ENCODE measurements at places on chromosomes 4 and X.

- no peak for DNase-seq
These were observed 127.6 kb upstream of the INTU start for GRCh38 chr4:127505203-127505602.

- DNase-seq, result no peak
These were observed 2246.0 kb downstream of the ARAP2 start for GRCh38 chr4:33998291-33998690.

- DNase-seq, result no peak
These were observed 27.6 kb downstream of the ANXA10 start for GRCh38 chr4:168119890-168120289.

DNA sequence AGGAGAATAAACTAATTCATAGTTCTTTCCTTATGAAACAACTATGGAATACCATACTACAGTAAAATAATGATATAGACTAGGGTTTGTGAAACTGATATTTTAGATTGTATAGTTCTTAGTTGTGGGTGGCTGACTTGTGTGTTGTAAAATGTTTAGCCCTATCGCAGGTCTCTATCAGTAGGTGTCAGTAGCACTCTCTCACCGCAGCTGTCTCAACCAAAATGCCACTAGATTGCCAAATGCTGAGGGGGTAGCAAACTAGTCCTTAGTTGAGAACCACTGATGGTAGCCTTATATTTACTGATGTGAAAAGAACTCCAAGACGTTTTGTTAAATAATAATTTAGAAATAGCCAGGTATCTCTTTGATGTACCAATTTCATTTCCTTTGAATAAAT lies 48.1 kb downstream of the RHOXF2B start:
- no peak for DNase-seq

GRCh38 chrX:133307637-133308498 lies 89.7 kb upstream of the TFDP3 start:
- no peak for DNase-seq

DNA sequence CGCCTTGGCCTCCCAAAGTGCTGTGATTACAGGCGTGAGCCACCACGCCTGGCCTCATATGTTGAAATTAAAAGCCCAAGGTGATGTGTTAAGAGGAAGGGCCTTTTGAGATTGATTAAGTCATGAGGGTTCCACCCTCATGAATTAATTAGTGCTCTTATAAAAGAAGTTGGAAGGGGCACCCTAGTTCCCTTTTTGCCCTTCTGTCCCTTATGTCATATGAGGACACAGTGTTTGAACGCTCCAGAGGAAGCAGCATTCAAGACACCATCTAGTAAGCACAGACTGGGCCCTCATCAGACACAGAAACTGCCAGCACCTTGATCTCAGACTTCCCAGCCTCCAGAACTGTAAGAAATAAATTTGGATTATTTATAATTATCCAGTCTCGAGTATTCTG lies 5.1 kb upstream of the APLN start:
- DNase-seq, result no peak

DNA sequence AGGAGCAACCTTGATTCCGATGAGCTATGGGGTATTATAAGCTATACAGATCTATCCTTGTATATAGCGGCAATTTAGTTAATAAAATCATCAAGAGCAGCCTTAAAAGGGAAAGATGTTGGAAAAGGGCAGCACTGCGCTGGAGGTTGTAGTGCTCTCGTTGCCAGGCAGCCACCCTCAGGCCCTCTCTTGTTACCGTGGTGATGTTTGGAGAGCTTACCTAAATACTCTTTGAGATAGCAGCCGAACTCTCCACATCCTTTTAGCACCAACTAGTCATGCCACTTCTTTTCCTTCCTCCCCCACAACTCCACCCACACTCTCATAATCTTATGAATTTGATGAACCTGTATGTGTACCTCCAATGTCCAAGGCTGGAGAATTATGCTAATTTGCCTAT lies 3.8 kb upstream of the RADX start:
- DNase-seq, result no peak

- no peak for DNase-seq
These were observed 5.3 kb upstream of the STBD1 start for GRCh38 chr4:76301068-76301774.

- DNase-seq, result no peak
These were observed 76.7 kb downstream of the CLCN5 start for GRCh38 chrX:49999087-49999486.

DNA sequence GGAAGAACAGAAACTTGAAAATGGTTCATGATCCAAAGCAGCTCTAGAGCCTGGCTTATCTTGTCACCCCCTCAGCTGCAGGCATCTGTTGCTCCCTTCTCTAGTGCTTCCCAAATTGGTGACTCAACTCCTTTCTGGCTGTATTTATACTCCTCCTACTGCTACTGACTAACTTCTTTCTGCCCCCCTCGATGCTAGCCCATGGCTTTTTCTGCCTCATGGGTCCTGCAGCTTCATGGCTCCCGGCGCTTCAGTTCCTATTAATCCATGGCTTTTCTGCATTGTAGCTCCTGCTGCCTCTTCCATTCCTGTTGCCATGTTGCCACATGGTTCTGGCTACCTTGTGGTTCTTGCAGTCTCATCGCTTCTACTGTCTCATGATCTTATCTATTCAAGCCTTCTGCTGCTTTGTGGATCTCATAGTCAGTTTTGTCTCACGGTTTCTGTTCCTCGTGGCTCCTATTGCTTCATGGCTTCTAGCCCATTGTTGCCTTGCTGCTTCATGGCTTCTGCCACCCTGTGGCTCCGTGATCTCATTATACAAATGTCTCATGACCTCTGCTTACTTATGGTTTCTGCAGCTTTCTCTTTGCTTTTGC lies 48.1 kb downstream of the SMC1A start:
- no peak for DNase-seq

DNA sequence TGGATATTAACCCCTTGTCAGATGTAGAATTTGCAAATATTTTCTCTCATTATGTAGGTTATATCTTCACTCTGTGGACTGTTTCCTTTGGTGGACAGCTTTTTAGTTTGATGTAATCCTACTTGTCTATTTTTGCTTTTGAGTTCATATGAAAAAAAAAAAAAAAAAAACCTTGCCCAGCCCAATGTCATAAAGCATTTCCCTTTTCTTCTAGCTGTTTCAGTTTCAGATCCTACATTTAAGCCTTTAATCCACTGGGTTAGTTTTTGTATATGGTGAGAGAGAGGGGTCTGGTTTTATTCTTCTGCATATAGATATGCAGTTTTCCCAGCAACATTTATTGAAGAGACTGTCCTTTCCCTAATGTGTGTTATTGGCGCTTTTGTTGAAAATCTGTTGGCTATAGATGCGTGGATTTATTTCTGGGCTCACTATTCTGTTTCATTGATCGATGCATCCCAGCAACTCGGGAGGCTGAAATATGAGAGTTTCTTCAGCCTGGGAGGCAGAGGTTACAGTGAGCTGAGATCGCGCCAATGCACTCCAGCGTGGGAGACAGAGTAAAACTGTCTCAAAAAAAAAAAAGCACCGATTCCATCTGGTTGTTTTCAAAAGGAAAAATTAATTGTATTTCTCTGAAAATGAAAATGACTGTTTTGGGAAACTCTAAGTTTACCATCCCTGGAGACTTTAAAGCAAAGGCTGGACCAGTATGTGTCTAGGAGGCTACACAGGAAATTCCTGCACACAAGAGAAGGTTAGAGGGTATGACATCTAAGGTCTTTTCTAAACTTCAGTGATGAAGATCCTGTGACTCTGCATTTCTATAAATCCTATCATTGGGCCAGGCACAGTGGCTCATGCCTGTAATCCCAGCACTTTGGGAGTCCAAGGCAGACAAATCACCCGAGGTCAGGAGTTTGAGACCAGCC lies 35.6 kb downstream of the STEEP1 start:
- DNase-seq, result no peak

DNA sequence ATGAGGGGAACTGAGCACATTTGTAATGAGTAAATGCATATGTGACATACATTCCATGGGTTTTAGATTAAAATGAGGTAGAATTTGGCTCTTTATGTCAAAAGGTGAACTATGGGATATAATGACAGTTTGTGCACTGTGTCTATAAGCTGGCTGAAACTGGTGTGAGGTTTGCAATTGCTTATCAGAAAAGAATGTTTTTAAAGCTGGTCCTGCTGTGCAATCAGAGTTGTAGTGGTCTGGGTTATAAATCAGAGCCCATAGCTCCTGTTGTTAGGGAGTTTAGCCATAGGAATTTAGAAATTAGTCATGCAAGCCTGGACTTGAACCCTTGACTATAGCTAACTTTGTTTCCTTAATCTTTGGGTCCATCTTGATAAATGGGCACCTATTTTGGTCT lies 23.1 kb upstream of the GATB start:
- no peak for DNase-seq

GRCh38 chr4:146158036-146158745 lies 17.3 kb upstream of the LSM6 start:
- DNase-seq, result no peak

- no peak for DNase-seq
These were observed 104.1 kb downstream of the C4orf51 start for GRCh38 chr4:145784036-145784435.

GRCh38 chrX:3712870-3713224 lies 602 bp downstream of the PRKX start:
- no peak for DNase-seq

GRCh38 chr4:176668324-176668723 lies 124.4 kb downstream of the VEGFC start:
- no peak for DNase-seq

All from stimulated activated CD4-positive, alpha-beta T cell treated with anti-CD3 and anti-CD28 coated beads, Interleukin-15, amount 100 ng/mL, for 1 hour (primary cell).